ENCODE measurements at places on chromosomes 16 and 17.
A peak's percentile ranks its signal among the peaks of the same experiment; 100 is the strongest.

- no peak for DNase-seq
These were observed 116.9 kb downstream of the TANC2 start for GRCh38 chr17:63082952-63083351.

GRCh38 chr16:30553393-30553899 lies 4.7 kb downstream of the ZNF764 start:
- no peak for DNase-seq

DNA sequence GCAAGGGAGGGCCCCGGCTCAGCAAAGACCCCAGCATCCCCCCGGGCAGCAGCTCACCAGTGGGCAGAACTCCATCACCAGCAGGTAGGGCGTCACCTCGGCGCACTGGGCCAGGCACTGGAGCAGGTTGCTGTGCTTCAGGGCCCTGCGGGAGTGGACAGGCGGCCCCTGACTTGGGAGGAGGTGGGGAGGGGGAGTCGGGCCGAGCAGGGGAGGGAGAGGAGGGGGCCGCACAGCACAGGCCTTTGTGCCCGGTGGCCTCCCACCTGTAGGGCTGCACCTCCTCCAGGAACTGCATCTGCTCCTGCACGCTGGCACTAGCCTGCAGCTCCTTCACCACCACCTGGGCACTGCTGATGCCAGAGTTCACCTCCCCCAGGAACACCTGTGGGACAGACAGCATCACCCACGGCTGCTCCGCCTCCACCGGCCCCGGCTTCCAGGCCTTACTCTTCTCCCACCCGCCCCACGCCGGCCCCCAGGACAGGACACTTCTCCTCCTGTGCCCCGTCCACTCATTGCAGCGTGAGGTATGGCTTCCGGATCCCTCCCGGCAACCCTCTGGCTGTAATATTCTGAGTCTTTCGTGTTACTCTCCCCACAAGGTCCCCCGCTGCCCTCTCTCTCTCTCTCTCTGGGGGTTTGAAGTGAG lies 37.7 kb upstream of the PVALEF start:
- no peak for DNase-seq

DNA sequence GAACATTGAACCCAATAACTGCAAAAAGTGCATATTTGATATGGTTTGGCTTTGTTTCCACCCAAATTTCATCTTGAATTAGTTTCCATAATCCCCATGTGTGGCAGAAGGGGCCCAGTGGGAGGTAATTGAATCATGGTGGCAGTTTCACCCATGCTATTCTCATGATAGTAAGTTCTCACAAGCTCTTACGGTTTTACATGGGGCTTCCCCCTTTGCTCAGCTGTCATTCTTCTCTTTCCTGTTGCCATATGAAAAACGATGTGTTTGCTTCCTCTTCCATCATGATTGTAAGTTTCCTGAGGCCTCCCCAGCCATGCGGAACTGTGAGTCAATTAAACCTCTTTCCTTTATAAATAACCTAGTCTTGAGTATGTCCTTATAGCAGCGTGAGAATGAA lies 127.6 kb downstream of the CHD9NB start:
- no peak for DNase-seq

DNA sequence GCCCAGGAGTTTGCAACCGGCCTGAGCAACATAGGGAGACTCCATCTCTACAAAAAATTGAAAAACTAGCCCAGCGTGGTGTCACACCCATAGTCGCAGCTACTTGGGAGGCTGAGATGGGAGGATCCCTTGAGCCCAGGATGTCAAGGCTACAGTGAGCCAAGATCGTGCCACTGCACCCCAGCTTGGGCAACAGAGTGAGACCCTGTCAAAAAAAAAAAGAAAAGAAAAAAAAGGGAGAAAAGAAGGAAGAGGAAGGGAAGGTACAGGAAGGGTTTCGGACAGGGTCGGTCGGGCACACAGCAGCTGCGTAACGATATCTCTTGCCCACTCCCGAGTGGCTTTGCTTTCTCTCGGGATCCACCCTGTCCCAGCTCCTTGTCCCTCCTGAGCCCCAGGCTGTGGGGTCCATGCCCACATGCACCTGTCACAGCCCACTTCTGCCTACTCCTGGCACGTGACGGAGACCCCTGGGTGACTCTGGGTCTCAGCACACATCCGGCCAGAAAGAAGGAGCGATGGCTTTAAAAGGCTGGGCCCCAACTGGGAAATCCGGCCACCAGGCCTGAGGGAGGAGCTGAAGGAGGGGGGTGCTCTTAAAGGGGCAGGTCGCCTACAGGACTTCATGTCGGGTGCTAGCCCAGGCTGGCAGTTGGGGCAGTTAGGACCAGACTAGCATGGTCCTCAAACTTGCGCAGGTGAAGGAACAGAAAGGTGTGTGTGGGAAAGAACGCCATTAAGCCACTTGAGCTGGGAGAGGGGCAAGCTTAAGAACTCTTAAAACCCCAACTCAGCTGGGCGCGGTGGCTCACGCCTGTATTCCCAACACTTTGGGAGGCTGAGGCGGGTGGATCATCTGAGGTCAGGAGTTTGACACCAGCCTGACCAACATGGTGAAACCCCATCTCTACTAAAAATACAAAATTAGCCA lies at the start of gene GHDC:
Gene GHDC (minus strand): TSS at position 526 of the 931 bp plus-strand sequence. CDS start 913 bp downstream, outside the sequence.
- DNase-seq: peak; percentile 85

- no peak for DNase-seq
These were observed 35.5 kb downstream of the TLE7 start for GRCh38 chr16:71406316-71406715.

- DNase-seq: no peak
These were observed 970 bp upstream of the HSD11B2 start for GRCh38 chr16:67429799-67430503.

DNA sequence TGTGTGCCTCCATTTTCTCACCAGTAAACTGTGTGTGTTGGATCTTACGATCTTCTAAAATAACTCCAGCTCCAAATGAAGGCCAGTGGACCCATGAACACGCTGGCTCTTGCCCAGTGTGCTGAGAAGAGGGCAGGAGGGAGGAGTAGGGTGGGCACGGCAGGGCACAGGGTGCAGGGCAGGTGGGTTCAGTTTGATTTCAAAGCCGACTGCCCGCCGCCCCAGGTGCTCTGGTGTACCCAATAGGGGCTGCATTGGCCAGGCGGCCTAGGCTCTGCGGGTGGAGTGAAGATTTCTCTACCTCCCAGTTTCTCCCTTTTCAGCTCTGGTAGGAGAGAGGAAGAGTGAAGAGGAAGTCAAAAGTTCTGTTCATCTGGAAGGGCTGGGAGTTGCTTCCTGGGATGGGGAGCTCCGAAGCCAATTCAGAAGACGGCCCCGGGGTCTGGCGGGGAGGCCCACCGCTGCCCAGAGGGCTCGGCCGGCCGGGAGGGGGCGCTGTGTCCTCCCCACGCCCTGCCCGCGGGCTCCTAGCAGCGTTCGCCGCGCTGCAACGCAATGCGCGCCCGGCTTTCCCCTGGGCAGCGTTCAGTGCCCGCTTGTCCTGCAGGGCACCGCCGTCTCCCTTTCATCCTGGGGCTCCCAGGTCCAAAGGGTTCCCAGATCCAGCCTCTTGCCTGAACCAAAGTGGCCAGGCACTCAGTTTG lies 1.1 kb upstream of the CRHR1 start:
- peak; percentile 66 for DNase-seq

- DNase-seq: no peak
These were observed 82.8 kb downstream of the METRNL start for GRCh38 chr17:83162035-83162745.

DNA sequence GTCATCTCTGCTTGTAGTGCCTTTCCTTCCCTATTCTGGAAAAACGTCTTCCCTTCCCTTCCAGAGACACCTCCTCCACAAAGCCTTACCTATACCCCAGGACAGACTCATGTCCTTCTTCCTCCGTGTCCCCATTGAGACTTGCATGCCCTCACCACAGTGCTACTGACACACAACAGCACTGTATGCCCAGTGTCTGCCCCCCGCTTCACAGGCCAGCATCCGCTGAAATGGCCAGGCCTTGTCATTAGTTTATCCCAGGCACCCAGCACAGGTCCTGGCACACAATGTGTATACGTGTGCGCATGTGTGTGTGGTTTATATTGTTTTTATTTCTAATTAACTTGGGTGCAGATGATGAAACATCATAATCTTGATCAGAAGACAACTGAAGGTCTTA lies 130.1 kb upstream of the CCL2 start:
- DNase-seq: no peak

GRCh38 chr17:73430848-73431247 lies 119.0 kb upstream of the CDC42EP4 start:
- no peak for DNase-seq

DNA sequence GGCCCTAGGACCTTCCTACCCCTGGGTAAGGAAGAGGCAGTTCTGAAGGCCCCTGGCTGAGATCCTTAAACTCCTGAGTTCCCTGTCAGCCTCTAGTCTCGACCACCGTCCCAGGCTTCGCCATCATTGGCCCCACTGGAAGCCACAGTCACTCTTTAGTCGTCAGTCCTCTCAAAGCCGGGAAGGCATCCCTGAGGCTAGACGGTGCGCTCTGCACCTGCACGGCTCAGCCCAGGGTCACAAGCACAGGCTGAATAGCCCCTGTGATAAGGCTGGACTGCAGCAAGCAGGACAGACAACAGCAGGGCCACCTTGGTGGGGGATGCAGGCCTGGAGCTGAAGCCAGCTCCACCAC lies 3.3 kb upstream of the HEXIM1 start:
- DNase-seq: no peak

- no peak for DNase-seq
These were observed 109.2 kb downstream of the CCT6B start for GRCh38 chr17:34851961-34852540.

GRCh38 chr17:60151355-60151754 lies 1.6 kb downstream of the CA4 start:
- peak; percentile 46 for DNase-seq

- DNase-seq: no peak
These were observed 8.4 kb downstream of the CLUH start for GRCh38 chr17:2703181-2703580.

DNA sequence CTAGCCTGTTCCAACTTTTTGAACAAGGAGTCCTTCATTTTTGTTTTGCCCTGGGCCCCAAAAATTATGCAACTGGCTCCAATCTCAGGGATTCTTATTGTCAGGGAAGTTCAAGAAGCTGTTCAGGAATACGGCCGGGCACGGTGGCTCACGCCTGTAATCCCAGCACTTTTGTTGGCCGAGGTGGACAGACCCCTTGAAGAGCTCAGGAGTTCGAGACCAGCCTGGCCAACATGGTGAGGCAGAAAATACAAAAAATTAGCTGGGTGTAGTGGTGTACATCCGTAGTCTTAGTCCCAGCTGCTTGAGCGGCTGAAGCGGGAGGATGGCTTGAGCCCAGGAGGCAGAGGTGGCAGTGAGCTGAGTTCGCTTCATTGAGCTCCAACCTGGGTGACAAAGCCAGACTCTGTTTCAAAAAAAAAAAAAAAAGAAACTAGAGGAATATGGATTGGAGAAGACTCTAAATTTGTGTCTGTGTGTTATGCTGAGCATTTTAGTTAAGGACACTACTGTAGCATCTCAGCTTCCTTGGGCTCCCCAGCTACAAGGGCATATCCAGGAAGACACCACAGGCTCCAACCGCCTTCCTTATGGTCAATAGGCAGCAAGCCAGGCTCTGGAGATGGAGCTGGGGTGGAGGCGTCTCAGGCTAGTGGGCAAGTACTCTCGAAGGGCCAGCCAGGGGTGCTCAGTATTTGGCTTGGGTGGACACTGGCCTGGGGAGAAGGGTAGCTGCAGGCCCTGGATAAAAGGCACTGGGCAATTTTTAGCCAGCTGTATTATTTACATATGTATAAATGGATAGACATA lies 56.8 kb upstream of the CREBBP start:
- DNase-seq: no peak

DNA sequence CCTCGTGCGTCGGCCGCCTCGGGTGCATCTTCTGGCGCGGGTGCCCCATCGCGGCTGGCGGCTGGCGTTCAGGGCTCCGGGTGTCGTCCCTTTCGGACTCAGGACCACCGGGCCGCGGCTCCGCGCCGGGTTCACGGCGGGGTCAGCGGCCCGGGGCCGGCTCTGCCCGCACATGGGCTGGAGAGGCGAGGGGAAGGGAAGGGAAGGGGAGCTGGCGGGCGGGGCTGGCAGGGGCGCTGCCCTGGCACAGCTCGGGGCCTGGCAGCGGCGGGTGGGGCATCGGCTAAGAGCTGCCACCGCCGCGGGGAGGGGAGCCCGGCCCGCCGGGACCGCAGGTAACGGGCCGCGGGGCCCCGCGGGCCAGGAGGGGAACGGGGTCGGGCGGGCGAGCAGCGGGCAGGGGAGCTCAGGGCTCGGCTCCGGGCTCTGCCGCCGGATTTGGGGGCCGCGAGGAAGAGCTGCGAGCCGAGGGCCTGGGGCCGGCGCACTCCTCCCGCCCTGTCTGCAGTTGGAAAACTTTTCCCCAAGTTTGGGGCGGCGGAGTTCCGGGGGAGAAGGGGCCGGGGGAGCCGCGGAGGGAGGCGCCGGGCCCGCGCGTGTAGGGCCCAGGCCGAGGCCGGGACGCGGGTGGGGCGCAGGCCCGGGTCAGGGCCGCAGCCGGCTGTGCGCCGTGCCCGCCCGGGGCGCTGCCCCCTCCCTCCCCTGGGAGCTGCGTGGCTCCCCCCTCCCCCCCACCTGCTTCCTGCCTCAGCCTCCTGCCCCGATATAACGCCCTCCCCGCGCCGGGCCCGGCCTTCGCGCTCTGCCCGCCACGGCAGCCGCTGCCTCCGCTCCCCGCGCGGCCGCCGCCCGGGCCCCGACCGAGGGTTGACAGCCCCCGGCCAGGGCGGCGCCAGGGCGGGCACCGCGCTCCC lies 646 bp downstream of the HIC1 start:
- peak; percentile 48 for DNase-seq

DNA sequence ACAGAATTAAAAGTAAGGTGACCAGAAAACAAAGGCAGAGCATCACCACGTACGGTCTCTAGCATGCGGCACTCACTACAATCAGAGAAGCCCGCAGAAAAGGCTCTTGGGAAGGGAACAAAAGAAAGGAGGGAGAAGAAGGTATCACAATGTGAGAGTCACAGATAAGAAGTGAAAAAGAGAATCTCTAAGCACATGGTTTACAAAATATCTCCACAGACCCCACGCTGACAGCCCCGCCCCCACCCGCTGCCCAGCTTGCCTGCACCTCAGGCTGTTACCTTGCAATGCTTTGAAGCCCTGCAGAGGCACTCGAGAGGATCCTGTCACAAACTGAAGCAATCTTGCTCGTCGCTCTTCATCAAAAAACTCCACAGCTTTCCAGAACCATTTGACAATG lies 40.5 kb downstream of the CEP95 start:
- DNase-seq: no peak

GRCh38 chr17:80717720-80718083 lies 173.1 kb downstream of the RPTOR start:
- no peak for DNase-seq

GRCh38 chr16:11093572-11094074 lies 149.3 kb downstream of the CLEC16A start:
- DNase-seq: no peak

DNA sequence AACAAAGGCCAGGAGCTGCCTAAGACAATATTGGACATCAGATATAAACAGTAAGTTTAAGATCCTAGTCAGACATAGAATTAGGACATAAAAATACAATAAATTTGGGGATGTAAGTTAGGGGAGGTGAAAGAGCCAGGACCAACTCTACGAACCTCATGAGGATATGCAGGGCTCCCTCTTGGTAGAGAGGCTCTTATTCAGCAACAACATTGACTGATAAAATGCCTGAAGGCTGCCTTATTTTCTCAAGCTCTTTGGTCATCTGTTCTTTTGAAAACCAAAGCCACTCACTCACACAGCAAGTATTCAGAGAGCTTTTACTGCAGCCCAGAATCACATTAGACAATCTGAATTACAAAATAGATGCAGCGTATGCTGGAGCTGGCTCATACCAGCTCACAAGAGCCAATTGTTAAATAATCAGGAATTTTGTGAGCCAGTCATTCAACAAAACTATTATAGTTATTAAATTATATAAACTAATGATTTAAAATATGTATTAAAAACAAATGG lies 108.6 kb upstream of the CLEC3A start:
- DNase-seq: no peak

- no peak for DNase-seq
These were observed 3.6 kb downstream of the ARL6IP1 start for GRCh38 chr16:18797746-18798145.

Measured in activated T-cell treated with anti-CD3 and anti-CD28 coated beads, Interleukin-2, amount 50 U/mL, for 72 hours (primary cell).